ENCODE measurements at places on chromosomes 7 and 10.

- no peak for DNase-seq
Observed at GRCh38 chr7:129184981-129185670, 3.3 kb upstream of the SMO start.

GRCh38 chr10:79477456-79477855, 32.0 kb upstream of the ZCCHC24 start:
- no peak for DNase-seq

- no peak for DNase-seq
Observed at GRCh38 chr10:33117230-33117629, 159.2 kb upstream of the ITGB1 start.

GRCh38 chr7:41336455-41336952, 366.4 kb downstream of the INHBA start:
- no peak for DNase-seq

GRCh38 chr7:156473476-156474240, 166.9 kb upstream of the RNF32 start:
- no peak for DNase-seq

GRCh38 chr10:15563246-15563645, 156.5 kb downstream of the ITGA8 start:
- DNase-seq = no peak

All from AG04449 (cell line).